ENCODE measurements at places on chromosomes 6 and 20.

- DNase-seq: no peak
These were observed 10.6 kb downstream of the PNPLA1 start for GRCh38 chr6:36280467-36280866.

DNA sequence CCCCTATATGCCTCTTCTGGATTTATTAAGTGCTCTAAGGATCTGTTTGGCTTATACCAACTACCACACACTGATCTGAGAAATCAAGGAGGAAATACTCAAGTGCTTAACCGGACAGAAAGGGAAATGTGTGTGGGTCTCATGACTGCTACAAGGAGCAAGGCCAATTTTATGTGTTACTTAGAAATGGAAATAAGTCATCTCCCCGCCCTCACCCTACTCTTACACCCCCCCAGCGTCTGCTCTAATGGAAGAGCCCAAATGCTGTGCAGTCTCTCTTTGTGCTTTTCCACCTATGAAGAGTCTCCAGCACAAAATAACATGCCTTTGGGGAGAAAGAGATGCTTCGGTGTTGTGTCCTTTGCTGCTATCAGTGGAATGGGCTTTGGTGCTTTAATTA lies 428.8 kb upstream of the ARID1B start:
- no peak for DNase-seq

- no peak for DNase-seq
These were observed 652.0 kb upstream of the NOX3 start for GRCh38 chr6:156107624-156108101.

DNA sequence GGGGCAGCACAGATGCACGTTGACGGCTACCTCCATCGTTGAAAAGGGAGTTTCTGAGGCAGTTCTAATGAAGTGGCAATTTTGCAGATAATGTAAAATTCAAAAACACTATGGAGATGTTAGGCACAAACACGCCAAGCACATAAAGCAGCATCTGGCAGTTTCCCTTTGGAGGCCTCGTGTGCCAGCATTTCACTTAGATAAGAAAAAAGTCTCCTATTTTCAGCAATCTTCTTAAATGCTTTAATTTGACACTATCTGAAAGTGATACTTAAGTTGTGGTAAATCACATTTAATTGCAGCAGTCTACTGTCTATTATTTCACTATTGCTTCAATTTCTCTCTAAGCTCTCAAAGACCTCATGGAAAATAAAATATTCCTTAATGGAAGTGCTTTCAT lies 125.3 kb upstream of the PROKR2 start:
- no peak for DNase-seq

DNA sequence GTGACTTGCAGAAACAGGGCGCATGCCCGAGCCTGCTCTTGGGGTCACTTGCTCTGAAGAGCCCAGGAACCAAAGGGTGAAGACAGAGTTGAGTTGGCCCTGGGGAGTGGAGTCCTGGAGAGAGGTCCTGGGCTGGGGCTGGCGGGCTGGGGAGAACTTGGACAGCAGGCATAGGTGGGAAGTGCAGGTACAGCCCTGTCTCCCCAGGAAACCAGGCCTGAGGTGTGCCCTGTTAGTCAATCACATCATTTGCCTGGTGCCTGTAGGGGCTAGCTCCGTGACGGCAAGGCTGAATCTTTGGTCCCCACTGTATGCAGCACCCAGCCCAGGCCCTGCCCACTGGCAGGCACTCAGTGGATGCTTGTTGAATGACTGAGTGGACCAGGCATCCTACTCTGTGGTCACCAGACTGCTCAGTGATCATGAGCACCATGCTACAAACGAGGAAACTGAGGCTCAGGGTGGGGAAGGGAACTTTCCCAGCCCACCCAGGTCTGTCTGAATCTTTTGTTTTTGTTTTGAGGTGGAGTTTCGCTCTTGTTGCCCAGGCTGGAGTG lies 15.6 kb upstream of the NOL4L start:
- DNase-seq: no peak

GRCh38 chr6:29737707-29738630 lies 14.7 kb downstream of the HLA-F start:
- DNase-seq: peak; percentile 16

- no peak for DNase-seq
These were observed 51.0 kb upstream of the MLIP start for GRCh38 chr6:54060286-54060685.

- no peak for DNase-seq
These were observed 39.6 kb downstream of the ADAT2 start for GRCh38 chr6:143410859-143411270.

GRCh38 chr6:84432619-84433018 lies 205.2 kb upstream of the CEP162 start:
- DNase-seq: no peak

DNA sequence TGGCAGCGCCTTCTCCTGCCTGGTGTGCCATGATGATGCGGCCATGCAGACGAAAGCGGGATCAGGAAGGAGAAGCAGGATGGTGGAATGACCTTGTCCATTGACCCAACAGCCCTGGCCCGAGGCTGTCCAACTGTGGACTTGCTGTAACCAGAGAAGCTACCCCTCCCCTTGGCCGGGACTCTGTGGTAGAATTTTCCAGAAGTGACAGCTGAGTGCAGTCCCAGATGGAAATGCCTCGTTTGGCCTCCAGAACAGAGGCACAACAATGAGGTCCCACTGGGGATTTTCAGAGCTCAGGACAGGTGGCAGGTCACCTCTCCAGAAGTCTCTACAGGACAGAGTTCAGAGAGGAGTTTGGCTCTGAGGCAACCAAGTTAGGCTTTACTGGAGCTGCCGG lies 299.2 kb upstream of the CDH4 start:
- no peak for DNase-seq

DNA sequence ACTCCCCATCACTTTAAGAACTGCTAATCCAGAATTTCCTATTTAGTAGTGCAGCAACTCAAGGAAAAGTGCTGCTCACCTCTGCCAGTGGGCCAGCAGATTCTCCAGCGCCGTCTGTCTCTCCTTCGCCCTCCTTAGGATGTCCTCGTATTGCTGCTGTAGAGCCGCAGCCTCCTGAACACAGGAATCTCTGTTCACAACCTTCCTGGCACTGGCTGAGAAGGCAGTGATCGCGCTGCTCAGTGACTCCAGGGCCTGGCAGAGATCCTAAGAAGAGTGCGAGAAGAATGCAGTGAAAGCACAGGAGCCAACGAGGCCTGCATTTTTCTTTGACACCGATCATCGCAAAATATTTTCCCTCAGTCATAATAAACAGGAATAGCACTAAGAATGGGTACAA lies 209.0 kb downstream of the SYNE1 start:
- DNase-seq: no peak

GRCh38 chr6:54787825-54788224 lies 58.7 kb upstream of the FAM83B start:
- no peak for DNase-seq

DNA sequence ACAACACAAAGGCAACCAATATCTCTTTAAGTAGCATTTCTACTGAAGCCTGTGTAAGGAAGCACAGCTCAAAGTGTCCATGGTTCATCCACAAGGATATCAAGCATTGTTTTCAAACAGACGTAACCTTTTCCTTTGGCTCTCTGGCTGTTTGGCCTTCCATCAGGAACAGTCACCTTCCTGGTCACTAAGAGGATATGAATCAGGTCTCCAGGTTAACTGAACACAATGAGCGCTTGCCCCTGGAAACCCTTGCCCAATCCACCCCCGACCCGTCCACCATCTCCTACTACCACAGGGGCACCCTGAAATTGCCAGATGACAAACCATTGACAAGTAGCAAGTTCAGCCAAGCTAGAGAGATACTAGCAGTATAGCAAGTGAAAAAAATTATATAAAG lies 114.4 kb upstream of the COL21A1 start:
- DNase-seq: no peak

DNA sequence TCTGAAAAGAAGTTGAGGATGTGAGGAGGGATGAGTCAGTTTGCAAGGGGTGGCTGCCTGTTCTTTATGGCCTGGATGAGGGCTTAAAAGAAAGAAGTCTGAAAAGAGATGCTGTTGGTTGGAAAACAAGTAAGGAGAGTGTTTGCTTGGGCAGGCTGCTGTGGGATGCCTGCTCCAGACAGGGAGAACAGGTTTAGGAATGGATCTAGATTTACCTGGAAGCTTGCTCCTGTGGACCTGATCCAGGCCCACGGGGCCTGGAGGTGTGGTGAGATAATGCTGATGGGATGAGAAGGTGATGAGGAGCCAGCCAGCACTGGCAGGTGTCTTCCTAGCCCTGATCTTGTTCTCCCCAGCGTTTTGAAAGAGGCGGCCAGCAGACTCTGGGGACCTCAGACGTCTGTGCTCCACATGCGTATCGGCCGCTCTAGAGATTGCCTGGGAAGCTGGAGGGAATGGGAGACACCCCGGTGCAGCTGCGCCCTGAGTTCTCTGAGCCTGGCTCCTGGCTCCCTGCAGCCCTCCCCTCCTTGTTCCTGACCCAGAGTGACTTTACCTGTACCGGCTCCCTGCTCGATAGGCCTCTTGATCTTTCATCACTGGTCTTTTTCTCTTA lies 331.3 kb downstream of the ZFAND3 start:
- DNase-seq: no peak

- no peak for DNase-seq
These were observed 389.2 kb downstream of the CD83 start for GRCh38 chr6:14506656-14507246.

DNA sequence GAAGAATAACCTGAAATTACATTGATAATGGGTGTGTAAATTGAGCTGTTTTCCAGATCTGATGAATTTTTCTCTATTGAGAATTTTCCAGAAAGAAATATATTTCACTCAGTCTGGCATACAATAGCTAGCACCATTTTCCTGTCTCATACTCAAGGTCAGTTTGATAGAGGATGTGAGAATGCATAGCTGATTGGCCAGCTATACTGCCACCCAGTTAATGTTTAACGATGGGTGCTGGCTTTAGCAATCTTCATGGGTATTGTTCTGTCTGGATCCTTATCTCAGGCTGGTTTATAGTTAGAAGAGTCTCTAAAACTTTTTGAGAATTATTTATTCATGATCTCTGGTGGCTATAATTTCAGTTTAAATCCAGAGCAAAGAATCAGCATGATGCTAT lies 147.4 kb downstream of the HDGFL1 start:
- no peak for DNase-seq

DNA sequence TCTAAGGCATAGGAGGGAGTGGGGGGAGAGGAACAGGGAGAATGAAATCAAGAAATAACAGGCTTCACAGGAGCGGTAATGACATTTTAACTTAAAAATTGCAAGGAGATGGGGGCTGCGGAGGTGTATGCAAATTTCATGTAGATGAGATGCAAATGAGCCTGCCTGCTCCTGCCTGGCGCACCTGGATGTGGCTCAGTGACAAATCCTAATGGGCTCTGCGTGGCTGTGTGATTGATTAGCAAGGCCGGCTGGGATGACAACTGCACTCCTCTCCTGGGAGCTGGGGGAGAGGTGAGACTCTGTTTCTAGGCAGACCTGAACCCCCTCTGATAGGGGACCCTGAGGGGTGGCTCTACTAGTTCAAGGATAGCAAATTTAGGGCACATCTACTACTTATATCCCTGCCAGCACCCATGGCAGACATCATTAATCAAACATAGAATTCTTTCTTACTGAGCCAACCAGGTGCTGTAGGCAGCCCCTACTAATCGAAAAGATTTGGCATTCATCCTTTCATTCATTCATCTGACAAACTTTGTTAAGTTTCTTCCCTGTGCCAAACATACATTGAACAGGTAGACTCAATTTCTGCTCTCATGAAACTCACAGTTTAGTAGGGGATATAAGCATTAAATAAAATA lies 38.4 kb upstream of the TGM2 start:
- DNase-seq: no peak

GRCh38 chr6:81999826-82000225 lies 247.3 kb upstream of the TENT5A start:
- no peak for DNase-seq

DNA sequence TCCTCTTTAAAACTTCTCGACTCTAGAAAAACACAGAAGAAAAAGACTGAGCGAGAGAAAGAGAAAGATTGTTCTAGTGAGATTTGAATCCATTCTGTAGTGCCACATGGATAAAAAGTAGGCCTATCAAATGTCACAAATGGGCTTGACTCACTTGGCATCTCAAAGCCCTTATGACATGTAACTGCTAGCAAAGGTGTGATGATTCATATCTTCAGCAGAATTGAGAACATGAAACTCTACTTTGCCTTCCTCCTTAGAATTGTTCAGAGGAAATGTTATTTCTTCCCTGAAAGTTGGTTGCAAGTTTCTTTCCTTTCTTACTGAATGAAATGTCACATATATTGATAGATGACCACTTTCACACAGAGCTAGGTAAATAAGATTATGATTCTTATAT lies 40.4 kb upstream of the DUSP22 start:
- DNase-seq: no peak

DNA sequence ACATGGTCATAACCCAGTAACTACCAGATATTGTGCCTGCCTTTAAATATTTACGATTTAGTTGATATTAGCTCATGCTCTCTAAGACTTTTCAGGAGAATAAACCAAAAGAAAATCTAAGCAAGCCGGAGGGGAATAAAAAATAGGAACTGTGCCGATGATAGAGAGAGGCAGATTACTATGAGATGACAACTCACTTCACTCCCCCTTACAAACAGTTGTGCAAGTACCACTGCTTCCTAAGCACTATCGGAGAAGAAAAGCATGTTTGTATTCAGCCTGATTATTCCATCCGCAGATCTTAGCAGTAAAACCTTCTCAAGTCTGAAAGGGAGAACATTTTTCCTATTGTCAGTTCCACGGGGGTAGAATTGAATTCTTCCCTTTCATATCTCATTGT lies 294.4 kb downstream of the KCNQ5 start:
- DNase-seq: no peak

DNA sequence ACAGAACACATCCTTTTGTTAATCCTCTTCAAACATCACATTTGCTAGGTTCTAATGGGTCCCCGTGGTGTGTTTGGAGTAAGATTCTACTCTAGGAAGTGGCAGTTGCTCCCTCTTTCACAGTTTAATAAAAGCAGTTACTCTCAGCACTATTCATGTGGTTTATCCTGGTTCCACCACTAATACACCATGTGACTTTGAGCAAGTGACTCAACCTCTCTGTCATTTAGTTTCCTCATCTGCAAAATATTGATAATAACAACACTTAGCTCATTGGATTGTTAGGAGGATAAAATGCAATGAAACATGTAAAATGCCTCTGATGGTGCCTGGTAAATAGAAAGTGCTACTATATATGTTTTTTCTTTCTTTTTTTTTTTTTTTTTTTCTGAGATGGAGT lies 488.0 kb upstream of the NOX3 start:
- no peak for DNase-seq

GRCh38 chr6:152186840-152187239 lies 379.4 kb downstream of the ESR1 start:
- DNase-seq: no peak

- no peak for DNase-seq
These were observed 243.2 kb downstream of the ARID1B start for GRCh38 chr6:157020398-157020797.

- DNase-seq: no peak
These were observed 189.4 kb upstream of the RUNX2 start for GRCh38 chr6:45138765-45139164.

- no peak for DNase-seq
These were observed 113.6 kb downstream of the DHX35 start for GRCh38 chr20:39075731-39076130.
